Activated gamma-delta T cell (primary cell): ENCODE measurements at places on chromosomes 4 and X.

- no peak for DNase-seq
These were observed 337.1 kb upstream of the CTSO start for GRCh38 chr4:156290811-156291210.

DNA sequence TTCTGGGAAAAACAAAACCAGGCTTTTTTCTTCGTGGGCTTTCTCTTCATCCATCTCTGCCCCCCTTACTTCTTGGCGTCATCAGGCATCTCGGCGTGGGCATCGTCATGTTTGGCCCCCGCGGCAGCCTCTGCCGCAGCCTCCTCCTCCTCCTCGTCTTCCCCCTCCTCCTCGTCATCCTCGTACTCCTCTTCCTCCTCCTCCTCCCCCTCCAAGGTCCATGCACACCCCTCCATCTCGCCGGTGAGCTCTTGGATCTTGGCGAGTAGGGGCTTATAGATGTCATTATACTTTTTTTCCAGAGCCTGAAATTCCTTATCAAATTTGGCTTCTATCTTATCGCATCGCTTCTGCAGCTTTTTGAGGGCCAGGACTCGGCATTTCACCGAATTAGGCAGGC, 488 bp downstream of the NAP1L5 start:
- peak; percentile 0 for DNase-seq

DNA sequence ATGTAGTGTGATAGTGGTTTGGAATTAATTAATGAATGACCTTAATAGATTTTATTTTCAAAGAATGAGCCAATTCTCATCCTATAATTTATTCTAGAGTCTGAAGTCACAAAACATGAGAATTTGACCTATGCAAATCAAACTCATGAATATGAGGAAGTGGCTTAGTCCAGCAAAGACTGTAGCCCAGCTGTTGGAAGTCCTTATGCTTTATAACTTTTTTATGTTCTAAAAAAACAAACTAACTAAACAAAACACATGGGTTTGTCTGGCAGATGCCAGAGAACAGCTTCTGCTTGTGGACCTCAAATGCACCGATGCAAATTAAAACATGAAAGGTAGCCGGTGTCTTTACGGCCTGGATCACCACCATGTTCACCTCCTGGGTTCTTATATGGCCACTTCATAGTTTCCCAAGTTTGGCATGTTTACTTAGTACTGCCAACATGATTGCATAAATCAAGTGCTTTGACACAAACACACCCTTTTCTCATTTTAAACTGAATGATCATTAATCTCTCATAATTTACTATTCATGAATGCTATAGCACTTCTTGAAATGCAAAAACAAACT, 277.4 kb downstream of the PAPSS1 start:
- no peak for DNase-seq

GRCh38 chr4:14070289-14070880, 442.9 kb upstream of the BOD1L1 start:
- DNase-seq = no peak

DNA sequence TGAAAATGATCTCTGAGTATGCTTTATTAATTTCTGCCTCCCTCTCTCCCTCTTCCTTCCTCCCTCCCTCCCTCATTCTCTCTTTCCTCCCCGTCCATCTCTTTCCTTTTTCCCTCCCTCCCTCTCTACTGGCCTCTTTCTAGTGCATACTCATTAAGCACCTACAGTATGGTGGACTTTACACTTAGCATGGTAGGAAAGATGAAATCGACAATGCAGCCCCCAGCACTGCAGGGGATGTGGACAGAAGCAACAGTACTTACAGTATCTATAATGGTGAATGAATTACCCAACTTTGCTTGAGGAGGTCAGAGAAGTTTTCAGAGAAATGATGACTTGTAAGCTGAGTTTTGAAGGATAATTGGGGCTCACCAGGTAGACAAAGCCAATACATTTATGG, 143.8 kb upstream of the RPS6KA3 start:
- DNase-seq = no peak

DNA sequence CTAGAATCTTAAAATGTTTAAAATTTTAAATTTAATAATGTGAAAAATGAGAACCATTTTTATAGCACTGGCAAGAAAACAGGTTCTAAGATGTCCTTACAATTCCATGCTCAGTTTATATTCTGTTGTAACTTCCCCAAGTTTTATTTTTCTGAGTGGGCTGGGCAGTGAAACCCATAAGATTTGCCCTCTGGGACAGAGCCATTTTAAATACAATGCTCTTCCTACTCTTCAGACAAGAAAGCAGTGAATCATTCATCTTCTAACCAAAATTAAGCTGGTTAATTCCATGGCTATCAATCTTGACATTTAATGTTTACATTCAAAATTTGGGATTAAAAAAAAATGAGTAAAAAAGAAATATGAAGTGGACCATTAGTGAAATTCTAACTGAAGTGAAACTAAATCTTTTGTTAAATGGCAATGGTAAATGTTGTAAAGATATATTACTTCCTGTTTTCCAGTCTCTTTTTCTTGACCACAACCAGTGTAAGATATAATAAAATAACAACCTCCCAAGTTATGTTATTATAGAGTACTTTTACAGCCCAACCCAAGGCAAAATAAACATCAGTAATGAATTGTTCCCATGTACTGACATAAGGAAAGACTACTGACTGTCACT, 37.2 kb upstream of the PTPN13 start:
- no peak for DNase-seq

- no peak for DNase-seq
These were observed 122.7 kb downstream of the TMEM164 start for GRCh38 chrX:110125446-110126162.

DNA sequence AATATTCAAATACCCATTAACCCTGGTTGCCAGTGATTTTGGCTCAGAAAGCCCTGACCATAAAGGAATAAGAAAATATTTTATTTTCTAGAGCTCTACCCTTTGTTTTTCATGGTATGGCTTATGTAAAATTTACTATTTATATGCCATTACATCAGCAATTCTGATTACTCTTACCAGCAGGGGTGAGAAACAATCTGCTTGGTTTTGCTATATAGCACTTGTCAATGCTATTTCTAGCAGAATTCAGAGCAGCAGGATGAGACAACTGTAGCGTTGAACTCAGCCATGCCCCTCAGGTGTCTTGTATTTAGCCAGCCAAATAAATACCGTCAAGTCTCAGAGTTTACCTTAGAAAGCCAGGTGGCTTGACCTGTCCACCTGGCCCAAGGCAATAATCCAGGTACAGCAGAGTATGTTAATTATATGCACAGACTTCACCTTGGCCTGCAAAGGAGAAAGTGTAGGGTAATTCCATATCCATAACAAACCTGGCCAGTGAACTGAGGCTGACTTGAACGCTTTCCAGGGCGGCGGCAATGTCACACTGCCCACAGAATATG, 1303.5 kb downstream of the RAPGEF2 start:
- no peak for DNase-seq

DNA sequence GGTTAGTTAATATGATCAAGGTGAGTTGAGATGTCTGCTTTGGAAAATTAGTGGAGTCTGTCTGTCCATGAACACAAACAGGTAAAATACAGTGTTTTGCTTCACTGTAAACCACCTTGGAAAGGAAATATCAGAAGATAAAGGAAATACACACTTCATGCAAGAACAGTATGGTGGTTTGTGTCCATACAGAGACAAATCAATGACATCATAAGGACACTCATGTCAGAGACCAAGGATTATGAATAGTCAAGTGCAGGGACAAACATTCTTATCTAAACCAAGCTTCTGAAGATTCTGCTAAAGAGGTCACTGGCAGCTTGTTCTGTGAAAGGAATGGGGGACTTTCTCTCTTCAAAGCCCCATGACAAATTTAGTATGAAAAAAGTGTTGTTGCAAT, 322.9 kb upstream of the F9 start:
- DNase-seq = no peak

DNA sequence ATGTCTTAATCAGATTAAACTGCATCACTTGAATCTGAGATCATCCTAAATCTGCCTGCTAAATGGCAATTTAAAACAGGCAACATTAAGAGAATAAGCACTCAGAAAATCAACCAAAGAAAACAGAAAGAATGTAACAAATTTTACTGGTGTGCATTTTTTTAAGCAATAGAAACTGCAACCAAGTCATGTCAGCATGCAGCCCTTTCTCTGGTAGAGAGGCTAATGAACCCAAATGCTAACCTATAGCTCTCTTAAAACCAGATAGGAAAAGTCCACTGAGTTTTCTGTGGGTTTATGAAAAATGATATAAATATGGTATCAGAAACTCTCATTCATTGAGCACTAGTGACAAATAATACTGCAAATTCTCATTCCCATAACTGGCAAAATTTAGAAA, 35.6 kb downstream of the COL25A1 start:
- DNase-seq = no peak

- no peak for DNase-seq
These were observed 133.1 kb downstream of the HMX1 start for GRCh38 chr4:8738471-8738931.

- DNase-seq = no peak
These were observed 25.5 kb downstream of the BBS12 start for GRCh38 chr4:122758033-122758432.

DNA sequence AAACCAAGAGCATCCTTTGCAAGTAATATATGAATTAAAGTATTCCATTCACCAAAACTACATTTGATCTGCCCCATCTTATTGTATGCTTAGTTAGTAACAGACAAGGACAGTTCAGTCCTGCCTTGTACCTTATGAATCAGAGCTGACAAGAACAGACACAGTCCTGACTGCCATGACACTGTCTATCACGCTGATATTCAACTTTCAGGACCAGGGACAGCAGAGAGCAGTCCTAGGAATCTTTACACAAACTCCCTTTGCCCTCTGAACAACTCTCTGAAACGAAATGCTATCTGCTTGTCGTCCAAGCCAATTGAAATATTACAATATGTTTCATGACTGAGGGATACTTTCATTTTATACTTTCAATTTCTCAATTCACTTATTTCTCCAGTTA, 268.6 kb upstream of the VCX start:
- no peak for DNase-seq

- DNase-seq = no peak
These were observed 11.5 kb upstream of the RNF212 start for GRCh38 chr4:1124818-1125217.

- no peak for DNase-seq
These were observed 136.2 kb downstream of the EVC2 start for GRCh38 chr4:5572114-5572513.

DNA sequence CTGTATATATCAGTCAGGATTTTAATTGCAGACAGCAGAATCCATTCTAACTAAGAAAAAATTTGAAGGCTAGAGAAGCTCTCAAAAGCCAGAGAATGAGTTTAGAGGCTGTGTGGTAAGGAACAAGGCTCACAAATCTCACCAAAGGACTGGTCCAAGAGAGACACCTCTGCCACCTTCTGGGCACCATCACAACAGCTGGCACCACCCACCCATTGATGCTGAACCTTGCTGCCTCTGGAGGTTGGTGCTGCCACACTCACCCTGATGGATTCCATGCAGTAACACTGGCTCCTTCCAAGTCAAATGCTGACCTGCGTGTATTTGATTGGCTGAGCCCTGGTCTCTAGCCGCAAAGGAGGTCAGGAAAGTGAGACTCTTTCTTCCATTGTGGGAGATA, 100.8 kb downstream of the BEND2 start:
- no peak for DNase-seq

DNA sequence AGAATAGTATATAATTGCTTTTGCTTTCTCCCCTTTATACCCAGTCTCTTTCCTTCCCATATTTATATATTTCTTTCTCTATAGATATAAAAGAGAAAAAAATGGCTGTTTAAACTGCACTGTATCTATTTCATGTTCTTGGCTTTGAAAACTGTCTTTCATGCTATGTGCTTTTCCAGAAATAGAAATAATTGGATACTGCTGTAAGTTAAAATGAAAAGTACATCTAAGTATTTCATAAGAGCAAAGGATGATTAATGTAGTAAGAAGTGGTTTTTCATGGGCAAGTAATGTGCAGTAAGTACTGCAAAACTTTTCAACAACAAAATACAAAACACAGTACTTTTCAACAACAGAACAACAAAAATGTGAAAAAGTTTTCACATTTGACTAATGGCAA, 237.9 kb downstream of the SNCA start:
- DNase-seq = no peak

- no peak for DNase-seq
These were observed 409.0 kb downstream of the BCOR start for GRCh38 chrX:39688576-39689375.

DNA sequence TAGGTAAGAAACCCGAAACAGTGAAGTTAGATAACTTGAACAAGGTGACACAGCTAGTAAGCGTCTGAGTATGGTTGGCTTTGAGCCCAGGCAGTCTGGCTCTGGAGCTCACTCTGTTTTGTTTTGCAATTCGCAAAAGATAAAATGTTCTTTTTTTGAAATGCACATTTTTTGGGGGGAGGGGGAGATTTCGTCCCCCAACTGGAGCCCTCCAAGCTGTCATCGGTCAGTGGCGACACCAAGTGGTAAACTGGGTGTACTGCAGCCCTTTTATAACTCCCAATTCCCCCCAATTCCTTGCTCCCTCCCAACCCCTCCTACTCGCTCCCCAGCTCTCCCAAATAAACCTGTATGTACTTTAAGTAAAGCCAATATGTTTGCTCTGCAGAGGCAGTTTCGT, 2.8 kb upstream of the CLCN5 start:
- DNase-seq = no peak

GRCh38 chr4:8322794-8323704, 53.5 kb downstream of the HTRA3 start:
- no peak for DNase-seq

DNA sequence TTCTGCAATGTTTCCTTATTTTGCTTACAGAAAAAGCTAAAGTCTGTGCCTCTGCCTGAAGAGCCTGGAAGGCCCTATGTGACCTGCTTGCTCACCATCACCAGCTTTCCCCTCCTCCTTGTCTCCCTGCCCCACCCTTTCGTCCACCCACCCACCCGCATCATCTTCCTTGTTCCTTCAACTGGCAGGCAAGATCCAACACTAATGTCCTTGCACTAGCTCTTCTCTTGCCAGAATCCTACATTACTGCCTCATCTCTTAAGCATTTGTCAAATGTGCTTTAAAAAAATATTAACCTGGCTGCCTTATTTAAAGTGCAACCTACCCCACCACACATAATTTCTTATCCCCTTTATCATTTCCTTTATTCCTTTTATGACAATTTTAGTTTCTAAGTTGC, 165.1 kb upstream of the PPP3CA start:
- DNase-seq = no peak

- DNase-seq = no peak
These were observed 24.8 kb downstream of the IL13RA1 start for GRCh38 chrX:118751950-118752783.

DNA sequence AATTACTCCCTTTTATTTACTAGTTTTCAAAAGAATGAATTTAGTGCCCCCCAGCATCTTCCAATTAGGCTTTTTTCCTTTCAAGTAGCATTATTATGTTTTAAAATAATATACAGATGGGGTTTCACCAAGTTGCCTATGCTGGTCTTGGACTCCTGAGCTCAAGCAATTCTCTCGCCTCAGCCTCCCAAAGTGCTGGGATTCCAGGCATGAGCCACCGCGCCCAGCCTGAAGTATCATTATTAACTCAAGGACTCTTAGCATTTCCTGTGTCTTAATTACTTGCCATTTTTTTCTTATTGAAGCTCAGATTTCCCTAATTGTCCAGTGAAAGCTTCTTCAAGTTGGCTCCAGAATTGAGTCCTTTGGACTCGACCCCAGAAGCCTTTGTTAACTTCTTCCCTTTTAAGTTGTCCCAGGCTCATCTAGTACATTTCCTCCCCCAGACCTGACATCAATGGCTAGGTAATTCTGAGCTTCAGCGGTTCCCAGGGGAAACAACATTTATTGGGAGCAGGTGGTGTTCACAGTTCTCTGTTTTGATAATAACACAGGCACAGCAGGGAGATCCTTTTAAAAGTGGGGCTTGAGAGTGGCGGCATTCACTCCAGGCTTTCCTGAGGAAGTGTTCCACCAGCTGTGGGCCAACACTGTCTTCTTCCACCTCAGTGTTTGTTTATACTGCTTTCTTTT, 10.0 kb downstream of the SAT1 start:
- DNase-seq = no peak
